ELR (cell line): ENCODE measurements at places on chromosomes 3 and 15.

DNA sequence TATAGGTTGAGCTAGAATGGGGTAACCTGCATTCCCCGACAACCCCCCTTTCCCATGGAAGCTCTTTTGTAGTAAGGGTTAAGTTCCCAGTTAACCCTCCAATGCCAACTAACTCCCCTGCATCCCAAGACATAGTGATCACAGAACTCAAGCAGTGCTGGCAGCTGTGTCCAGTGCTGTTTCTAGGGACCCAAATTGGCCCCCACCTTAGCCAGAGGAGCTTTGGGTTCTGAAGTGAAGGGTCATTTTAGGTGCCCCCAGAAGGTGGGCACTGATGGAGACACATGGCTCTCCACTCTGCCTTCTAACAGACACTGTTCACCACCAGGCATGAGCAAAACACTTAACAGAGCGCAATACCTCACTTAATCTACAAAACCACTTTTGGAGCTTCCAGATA lies 7.1 kb downstream of the FBXL22 start:
- no peak for DNase-seq

- no peak for DNase-seq
These were observed 848 bp upstream of the GOLGA8B start for GRCh38 chr15:34584330-34584668.

- DNase-seq: peak; percentile 65
These were observed 21.0 kb upstream of the MCF2L2 start for GRCh38 chr3:183449391-183449790.

GRCh38 chr3:47867451-47868044 lies 64.6 kb downstream of the DHX30 start:
- DNase-seq: no peak

DNA sequence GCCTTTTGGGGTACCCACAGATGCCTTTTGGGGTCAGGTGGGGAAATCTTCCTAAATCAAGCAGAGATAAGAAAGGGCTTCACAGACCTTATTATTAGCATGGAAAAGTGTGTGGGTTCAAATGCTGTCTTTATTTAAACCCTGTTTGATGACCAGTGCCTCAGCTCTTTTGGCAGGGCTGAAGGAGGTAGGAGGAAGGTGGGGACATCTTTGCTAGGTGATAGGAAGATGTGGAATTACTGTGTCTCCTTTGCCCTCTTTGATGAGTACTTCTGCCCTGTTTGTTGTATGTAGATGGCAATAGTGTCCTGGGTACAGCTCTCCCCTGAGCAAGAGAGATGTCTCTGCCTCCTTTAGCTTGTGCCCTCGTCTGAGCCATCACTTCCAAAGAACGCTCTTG lies 333.3 kb upstream of the ROPN1 start:
- no peak for DNase-seq

DNA sequence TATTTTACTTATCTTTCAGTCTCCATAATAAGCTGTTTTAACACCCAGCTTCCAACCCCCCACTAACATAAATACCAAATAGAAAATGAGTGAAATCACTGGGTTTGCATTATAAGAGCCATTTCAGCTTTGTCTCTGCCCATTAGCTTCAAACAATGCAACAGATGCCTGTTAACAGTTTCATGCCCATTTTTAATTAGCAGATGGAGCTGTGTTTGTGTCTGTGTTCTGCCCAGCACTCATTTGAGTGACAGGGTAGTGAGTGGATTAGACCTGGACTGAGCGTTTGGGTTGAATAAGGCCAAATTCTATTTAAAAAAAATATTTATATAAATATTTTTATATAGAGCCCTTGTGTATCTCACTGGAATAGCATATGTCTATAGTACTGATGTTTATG lies 7.4 kb downstream of the RAB8B start:
- no peak for DNase-seq

GRCh38 chr3:163722405-163722804 lies 1355.9 kb downstream of the SI start:
- DNase-seq: no peak

GRCh38 chr3:105715372-105715771 lies 153.4 kb downstream of the CBLB start:
- peak; percentile 71 for DNase-seq

DNA sequence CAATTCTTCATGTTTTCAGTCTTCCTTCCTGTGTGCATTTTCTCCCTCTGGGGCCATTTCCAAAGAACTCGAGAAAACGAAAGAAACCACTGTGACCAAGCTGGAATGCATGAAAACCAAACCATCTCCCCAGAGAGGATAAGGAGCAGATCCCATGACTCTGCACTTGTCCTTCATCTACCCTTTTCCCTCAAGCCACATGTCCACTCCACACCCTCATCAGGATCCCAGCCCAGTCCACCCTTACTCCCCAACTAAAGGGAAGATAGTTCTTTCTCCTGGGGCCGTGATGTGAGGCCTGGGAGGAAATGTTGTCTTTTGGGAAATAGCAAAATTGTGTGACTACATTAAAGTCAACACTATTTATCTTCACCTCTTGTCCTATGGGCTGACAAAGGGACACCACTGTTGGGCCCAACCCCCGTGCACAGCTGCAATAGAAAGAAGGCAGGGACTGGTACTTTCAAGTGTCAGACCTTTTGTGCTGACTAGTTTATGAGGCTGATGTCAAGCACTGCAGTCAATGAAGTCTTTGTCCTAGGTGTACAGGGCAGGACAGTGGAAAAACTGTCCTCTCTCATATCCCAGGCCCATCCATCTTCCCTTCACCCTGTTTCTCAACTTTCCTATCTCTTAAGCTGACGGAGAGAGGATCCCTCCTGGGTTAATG lies 487.1 kb upstream of the NR2F2 start:
- DNase-seq: peak; percentile 37

DNA sequence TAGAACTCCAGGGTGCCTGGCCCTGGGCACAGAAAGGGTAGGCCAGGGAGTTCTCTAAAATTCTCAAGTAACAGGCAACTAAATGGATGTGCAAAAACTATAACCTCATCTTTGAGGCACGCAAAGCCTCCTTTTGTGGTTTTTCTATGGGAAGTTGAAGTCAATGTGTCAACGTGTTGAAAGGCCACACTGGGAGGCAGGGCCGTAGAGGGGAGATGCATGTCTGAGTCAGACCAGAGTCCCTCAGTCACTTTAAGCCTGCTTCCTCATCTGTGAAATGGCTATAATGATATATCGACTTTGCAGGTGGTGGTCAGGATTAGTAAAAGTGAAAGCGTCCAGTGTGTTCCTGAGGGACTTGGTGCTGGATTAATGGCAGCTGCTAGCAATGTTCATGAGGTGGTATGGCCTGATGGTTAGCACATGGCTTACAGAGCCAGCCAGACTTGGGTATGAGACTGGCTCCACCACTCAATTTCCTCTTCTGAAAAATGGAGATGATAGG lies 17.0 kb downstream of the TGM5 start:
- DNase-seq: peak; percentile 93

GRCh38 chr15:67076147-67076843 lies 10.9 kb downstream of the SMAD3 start:
- DNase-seq: peak; percentile 94

DNA sequence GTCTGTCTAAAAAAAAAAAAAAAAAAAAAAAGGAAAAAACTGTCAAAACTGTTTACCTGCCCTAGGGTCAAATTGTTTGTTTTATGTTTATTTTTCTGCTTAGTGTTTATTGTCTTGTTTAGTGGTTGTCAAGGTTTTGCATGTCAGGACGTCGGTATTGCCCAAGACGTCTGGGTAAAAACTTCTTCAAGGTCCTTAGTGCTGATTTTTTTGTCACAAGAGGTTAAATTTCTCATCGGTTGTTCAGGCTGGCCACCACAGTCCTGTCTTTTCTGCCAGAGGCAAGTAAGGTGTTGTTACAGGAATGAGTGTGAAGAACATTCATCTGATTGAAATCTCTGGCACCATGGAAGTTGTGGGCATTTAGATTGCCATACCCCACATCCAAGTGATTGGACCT lies 7.0 kb downstream of the DET1 start:
- no peak for DNase-seq

GRCh38 chr15:74907163-74907870 lies 666 bp upstream of the FAM219B start:
- DNase-seq: peak; percentile 33

GRCh38 chr15:63107895-63108546 lies 13.6 kb upstream of the LACTB start:
- DNase-seq: peak; percentile 100

- DNase-seq: peak; percentile 41
These were observed 942 bp downstream of the ELP6 start for GRCh38 chr3:47512416-47513124.

DNA sequence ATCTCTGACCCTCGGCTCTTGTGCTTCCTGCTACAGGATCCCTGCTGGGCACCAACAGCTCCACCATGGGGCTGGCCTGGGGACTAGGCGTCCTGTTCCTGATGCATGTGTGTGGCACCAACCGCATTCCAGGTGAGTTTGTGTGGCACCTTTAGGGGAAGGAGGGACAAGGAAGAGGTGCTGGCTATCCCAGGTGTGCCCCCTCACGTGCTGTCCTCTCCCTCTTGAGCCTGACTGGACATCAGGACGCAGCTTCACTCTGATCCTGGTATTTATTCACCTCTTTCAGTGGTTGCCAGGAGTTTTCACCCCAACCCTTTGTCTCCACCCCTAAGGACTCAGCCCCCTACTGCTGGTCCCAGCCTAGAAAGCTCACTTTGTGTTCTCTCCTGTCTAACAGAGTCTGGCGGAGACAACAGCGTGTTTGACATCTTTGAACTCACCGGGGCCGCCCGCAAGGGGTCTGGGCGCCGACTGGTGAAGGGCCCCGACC lies 960 bp downstream of the THBS1 start:
- peak; percentile 73 for DNase-seq

- no peak for DNase-seq
These were observed 26.2 kb upstream of the TOP2B start for GRCh38 chr3:25690768-25691533.

GRCh38 chr15:57220205-57220604 lies 156.1 kb upstream of the CGNL1 start:
- peak; percentile 71 for DNase-seq

DNA sequence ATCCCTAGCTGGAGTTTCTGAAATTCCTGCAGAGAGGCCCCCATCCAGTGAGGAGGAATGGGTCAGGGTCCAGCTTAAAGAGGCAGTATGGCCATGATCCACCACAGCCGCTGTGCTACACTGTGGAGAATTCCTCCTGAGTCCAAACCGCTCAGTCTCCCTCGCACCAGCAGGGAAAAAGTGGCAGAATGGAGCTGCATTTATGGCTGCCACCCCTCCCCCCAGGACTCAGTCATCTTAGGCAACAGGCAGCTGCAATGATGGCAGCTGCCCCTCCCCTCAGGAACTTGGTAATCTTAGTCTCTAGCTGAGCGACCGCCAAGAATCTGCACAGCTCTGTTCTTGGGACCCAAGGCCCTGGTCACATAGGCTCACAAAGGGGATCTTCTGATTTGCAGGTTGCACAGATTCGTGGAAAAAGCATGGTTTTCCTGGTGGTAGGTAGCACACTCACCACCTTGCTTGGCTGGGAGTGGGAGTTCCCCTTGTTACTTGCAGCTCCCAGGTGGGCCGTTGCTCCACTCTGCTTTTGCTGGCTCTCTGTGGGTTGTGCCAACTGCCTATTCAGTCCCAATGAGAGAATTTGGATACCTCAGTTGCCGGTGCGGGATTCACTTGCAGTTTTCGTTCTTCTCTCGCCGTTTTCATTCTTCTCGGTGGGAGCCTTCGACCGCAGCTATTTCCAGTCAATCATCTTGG lies 204.1 kb downstream of the STXBP5L start:
- DNase-seq: peak; percentile 2
